ENCODE measurements at places on chromosomes 11 and 22.

- DNase-seq = no peak
These were observed 89.7 kb downstream of the BRD1 start for GRCh38 chr22:49738006-49738405.

- no peak for DNase-seq
These were observed 137.6 kb downstream of the SNX19 start for GRCh38 chr11:130778705-130779104.

GRCh38 chr22:46617207-46617985 lies 2.8 kb upstream of the GRAMD4 start:
- no peak for DNase-seq

DNA sequence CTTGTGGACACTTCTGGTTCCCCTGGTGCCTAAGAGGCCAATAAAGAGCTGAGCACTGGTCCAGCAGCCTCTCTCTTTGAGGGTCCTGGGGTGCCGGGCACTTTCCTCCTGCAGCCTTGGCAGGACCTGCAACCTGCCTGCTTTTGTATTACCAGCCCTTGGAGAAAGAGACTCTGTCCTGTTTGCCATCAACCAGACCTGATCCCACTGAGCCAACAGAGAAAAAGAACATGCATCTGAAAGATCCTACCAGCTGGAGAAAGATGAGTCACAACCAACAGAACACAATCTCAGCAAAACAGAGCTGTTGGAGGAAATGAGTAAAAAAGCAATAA lies 321.0 kb downstream of the DDX10 start:
- DNase-seq = peak; percentile 42

DNA sequence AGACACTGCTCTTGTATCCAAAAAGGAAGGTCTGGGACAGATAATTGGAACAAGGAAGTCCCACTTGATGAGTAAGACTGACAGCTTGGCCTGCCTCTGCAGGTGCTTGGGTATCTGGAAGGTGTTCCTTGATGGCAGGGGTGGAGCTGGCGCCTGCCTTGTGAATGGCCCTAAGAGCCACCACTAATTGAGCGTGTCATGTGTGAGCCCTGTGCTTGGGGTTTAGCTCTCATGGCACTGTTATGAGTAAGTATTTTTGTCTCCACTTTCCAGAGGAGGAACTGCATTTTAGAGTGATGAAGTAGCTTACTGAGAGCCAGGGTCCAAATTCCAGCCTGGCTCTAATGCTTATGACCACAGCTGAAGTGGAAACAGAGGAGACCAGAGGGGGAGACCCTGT lies 71.2 kb upstream of the NECTIN1 start:
- no peak for DNase-seq

DNA sequence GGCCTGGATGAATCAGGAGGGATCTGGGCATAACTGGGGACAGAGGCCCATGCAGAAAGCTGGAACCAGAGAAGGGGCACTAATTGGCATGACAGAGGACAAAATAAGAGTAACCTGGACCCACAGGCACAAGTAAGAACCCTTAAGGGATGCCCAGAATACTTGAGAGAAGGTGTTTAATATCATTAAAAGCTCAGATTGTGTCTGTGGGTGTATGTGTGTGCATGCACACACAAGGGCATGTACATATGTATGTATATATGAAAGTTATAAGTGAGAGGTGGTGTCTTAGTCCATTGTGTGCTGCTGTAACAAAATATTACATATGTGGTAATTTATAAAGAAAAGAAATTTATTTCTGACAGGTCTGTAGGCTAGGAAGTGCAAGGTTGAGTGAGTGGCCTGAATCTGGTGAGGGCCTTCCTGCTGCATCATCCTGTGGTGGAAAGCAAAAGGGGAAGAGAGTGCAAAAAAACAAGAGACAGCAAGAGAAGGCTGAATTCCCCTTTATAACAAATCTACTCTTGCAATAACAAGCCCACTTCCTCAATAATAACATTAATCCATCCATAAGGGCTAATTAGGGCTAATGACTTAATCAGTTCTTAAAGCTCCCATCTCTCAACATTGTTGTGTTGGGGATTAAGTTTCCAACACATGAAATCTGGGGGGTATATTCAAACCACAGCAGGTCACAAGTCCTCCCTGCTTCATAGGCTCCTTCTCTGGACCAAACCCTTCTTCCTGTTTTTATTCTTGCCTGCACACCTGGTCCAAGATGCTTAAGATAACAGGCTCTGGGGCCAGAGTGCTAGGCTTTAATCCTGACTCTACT lies 68.3 kb upstream of the POU2AF2 start:
- DNase-seq = peak; percentile 76

DNA sequence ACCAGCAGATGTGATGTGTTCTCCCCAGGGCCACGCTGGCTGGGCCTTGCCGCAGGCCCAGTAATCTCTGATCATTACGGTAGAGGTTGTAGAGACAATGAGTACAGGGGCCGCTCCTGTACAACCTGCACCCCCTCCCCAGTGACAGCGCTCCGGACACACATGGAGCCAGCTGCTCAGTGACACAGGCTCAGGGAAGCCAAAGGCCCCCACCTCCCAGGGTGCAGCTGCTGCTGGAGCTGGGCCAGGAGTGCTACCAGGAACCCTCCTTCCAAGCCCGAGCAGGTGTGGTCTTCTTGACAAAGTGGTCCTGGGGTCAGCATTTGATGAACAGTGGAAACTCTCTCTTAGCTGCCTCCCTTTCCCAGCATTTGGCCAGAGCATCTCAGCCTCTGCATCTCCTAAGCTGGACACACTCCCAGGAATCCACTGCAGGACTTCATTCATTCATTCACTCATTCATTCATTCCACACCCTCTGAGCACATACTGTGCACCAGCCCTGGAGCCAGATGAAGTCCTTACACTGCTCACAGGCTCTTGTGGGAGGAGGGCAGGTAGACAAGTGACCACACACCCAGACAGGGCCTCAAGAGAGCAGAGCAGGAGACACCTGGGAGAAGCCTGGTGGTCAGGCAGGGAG lies 49.6 kb upstream of the MPEG1 start:
- DNase-seq = no peak

DNA sequence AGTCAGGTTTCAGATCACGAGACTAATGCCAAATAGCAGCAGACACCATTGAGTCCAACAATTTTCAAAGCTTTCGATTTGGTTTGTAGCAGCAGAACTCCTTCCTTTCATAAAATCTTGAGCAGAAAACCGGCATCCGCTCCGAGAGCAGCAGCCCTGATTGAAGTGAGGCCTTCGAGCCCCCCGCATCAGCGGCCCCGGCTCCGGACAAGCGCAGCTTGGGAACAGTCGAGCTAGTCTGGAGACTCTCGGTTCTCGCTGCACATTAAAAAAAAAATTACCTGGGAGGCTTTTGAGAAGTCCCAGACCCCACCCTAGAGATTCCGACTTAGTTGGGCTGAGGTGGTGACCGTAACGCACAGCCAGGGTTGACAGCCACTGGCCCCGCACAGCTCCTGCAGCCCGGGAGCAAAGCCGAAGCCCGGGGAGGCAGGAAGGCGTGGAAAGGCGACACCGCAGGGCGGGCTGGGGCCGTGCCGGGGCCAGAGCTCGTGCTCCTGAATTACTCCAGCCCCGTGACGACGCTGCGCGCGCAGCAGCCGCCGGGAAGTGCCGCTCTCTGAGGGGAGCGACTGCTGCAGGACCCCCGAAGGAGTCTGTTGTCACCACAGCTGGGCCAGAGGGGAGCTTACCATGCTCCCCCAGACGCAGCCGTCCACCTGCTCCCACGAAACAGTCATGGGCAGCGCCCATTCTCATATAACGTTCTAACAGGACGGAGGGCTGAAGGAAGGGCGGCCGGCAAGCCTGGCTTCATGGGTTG lies 57.8 kb downstream of the SPATA19 start:
- DNase-seq = no peak

GRCh38 chr11:1778141-1778911 lies 14.6 kb upstream of the CTSD start:
- DNase-seq = peak; percentile 79

DNA sequence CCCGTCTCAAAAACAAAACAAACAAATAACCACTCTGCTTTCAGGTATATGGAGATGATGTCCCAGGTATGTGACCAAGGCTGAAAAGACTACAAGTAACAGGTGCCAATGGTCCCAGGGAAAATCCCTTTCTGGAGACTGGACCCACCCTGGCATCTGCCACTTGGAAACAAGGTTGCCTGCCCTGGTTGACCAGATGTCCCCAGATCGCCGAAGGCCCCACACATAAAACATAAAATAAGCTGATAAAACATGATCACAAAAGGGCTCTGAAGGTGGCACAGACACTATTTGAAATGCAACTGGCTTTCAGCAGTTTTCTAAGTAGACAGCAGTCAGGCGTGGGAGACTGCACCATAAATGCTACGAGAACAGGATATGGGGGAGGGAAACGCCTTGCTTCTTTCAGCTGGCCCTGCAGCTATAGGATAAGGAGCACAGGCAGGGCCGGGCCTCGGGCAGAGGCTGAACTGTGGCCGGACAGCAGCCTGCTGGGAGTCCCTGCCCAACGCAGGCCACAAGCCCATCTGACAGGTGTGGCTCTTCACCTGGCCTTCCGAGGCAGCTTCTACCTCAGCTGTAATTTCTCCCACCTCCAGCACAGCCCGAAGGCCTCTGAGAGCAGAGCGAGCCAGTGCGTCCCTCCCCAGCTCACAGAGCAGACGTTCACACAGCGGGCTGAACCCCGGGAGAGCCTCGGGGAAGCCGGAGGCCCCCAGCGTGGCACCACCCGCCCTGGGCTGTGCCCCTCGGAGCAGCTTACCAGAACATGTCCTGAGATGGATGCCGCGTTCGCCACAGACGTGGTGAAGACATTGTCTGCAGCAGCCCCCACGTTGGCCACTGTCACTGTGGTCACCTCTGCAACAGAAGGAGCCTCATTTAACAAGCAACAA lies 4.0 kb downstream of the DEAF1 start:
- DNase-seq = no peak

- DNase-seq = no peak
These were observed 10.2 kb upstream of the CD82 start for GRCh38 chr11:44555031-44555800.

- DNase-seq = no peak
These were observed 35.1 kb downstream of the NRXN2 start for GRCh38 chr11:64687643-64688533.

GRCh38 chr11:123704341-123704740 lies 37.1 kb downstream of the ZNF202 start:
- DNase-seq = no peak

DNA sequence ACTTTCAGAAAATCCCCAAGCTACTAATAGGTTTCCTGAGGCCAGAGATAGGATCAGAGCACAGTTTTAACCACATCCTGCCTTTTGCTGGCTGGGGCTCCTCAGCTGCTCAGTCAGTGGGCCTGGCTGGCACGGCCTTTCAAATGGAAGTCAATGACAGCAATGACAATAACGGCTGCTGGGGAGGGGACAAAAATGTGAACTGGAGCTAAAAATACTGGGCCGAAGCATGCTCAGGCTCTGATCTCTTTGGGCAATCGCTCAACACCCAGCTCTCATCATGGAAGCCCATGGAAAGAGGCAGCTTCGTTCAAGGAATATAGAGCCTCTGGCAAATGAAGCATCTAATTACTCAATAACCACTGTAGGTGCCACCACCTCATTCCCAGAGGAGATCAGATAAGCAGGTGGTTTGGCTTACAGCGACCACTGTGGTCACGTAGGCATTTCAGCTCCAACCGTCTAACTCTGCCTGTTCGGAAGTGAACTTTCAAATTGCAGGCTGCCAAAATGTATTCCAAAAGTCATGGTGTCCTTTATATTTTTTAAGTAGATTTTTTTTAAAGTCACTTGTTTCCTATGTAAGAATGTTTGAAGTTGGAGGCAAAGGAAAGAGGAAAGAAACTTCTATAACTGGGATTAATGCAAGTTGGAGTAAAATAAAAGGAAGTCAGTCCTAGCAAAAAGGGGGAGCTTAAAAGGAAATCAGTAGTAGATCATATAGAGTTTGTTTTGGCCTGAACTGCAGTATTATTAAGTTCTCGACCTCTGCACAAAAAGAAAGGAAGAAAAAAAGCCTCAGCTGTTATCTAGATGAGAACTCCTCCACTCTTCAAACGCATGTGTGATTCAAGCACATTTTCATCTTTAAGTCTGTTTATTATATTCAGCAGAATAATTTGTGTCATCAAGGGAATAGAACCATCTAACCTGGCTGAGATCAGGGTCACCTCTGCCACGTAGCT lies 14.1 kb downstream of the WT1 start:
- no peak for DNase-seq

DNA sequence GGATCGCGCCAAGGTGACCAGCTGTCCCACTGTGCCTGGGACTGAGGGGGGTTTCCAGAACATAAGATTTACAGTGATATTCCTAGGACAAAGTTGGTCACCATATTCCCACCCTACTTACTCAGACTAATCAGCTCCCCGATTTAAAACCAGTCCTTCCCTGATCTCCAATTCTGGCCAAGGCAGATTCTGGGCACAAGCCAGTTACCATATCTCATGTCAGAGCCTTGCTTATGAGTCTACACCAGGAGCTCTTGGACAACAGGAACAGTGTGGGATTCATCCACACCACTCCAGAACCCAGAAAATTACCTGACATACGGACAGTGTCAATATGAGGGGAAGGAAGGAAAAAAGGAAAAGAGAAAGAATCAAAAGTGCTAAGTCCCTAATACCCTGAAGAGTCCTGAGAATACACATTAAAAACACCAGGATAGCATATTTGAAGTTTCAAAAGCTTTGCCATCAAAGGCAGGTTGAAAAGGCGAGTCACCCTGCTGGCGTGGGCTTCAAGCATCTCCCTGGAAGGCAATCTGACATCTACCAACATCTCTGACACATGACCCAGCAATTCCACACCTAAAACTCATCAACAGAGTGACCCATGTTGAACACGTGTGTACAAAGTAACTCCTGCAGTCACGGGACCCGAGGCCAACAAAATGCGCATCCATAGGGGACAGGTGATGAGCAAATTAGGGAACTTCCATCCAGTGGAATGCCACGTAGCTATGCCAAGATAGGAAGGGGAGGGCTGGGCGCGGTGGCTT lies 8.0 kb upstream of the IL2RB start:
- no peak for DNase-seq
